ENCODE measurements at places on chromosomes 12 and 14. TPM values are rescaled to one million over a fixed set of nuclear protein-coding genes. Genes with fewer than 3 reads are reported as not detected.
A peak's percentile ranks its signal among the peaks of the same experiment; 100 is the strongest.

- H3K4me3 ChIP-seq, result no peak overlapping the region
- DNase-seq, result no peak
- H3K27ac ChIP-seq, result no peak overlapping the region
- no peaks in the 10 kb centered on the region for H3K27me3 ChIP-seq
- no peaks in the 10 kb centered on the region for H3K36me3 ChIP-seq
- H3K4me1 ChIP-seq, result no peaks in the 10 kb centered on the region
These were observed 9.9 kb downstream of the ATG14 start for GRCh38 chr14:55401751-55402150.

DNA sequence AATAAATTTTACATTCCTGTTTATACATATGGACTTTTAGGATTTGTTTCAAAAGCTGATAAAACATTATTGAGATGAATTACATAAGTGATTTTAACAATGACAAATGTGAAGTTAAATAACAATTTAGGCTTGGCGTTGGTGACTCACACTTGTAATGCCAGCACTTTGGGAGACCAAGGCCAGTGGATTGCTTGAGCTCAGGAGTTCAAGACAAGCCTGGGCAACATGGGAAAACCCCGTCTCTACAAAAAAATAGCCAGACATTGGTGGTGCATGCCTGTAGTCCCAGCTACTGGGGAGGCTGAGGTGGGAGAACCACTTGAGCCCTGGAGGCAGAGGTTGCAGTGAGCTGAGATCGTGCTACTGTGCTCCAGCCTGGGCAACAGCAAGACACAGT lies 7.4 kb downstream of the ACOT2 start:
- DNase-seq, result no peak
- no peak overlapping the region for H3K4me3 ChIP-seq
- H3K27ac ChIP-seq, result no peak overlapping the region
- no peaks in the 10 kb centered on the region for H3K27me3 ChIP-seq

DNA sequence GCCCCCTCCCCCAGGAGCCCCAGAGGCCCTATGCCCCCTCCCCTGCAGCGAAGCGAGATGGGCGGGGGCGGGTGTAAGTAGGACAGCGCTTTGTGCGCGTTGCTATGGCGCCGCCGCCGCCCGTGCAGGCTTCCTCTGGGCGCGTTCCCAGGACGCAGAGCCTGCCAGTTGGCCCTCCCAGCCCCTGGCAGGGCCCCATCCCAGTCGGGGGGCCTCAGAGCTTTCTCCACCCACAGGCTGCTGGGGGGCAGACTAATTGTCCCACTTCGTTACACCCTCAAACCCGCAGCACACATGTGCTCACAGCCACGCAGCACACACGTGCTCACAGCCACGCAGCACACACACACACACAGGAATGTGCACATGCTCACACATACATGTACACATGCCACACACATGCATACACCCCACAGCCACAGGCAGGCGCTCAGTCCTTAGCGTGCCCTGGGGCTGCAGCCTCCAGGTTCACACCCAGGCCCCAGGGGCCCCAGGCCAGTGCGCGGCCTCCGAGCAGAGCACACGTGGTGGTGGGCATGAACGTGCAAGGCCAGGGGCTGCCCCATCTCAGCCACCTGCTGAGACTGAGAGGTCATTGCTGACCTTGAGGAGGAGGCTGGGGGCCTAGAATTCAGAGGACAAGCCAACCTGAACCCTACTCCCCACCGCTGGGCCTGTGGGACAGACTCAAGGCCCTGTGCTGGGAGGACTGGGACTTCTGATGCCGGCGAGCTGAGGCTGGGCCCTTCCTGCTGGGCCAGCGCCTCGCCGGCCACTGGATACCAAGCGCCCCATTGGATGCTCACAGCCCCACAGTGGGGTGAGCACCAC lies 15.6 kb downstream of the TRMT61A start:
- H3K27me3 ChIP-seq, result no peaks in the 10 kb centered on the region
- no peak overlapping the region for H3K27ac ChIP-seq
- DNase-seq, result no peak
- H3K4me1 ChIP-seq, result peaks cover 58% of the 10 kb centered on the region
- no peaks in the 10 kb centered on the region for H3K36me3 ChIP-seq

DNA sequence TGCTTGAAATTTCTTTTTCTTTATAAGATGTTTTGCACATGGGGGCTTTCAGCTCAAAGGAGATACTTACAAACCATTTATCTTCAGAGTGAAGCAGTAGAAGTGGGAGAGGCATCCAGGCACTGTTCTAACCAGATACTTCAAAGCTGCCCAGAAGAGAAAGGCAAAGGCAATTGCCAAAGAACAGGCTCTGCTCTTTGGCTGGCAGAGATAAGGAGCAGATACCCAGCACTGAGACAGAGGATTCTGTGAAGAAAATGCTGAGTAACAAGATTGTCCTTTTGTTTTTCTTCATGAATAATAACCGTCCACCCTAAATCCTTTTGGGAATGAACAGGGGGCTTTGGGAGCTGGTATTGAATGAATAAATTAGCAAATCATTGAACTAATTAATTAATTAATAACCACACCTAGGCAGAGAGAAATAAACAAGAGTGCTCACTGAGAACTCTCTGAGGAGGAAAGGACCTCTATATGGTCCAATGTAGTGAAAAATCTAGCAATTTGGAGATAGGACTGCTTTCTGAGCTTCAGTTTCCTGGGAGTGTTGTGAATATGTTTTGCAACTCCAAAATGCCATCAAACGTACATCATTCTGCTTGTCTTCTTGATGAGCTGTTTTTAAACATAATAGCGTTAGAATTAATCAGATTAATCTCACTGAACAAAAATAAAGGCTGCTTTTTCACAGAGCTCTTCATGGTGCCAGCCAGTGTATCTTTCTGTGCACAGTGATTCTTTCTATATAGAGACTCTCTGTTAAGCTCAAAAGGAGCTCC lies 192.8 kb upstream of the AMIGO2 start:
- H3K36me3 ChIP-seq, result no peaks in the 10 kb centered on the region
- peaks cover 9% of the 10 kb centered on the region for H3K4me1 ChIP-seq

DNA sequence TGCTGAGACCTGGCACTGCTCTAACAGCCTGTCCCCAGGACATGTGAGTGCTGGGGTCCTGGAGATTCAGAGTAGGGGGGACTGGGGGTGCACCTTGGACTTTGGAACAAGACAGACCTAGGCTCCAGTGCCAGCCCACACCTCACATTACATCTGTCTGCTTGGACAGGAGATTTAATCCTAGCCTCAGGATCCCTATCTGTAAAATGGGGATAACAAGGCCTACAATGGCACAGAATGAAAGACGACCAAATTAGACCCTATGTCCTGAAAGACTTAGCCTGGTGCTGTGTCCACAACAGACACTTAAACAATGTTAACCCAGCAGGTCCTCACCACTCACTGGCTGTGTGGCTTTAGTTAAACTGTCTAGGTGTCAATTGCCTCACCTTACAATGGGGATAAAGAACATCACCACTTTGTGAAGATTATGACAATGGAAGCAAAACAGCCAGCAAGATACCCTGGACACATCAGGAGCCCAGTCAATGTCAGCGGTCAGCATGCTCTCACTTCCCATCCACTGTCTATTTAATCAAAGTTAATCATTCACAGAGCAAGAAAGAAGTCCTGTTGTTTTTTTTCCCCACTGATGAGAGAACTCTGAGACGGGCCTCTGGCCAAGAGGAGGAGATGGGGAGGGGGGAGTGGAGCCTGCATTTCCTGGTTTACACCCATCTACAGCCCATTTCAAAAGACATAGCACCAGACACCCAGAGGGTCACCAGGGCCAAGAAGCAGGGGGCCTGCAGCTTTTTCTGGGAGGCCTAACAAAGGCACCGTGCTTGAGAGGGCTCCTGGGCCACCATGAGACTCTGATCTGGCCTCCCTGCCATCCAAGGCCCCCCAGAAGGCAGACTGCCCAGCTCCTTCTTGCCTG lies 40.6 kb downstream of the ACTN1 start:
- H3K4me1 ChIP-seq, result peaks cover 46% of the 10 kb centered on the region
- no peak overlapping the region for H3K4me3 ChIP-seq
- peak overlapping the region; percentile 85 for H3K27ac ChIP-seq
- no peaks in the 10 kb centered on the region for H3K36me3 ChIP-seq

DNA sequence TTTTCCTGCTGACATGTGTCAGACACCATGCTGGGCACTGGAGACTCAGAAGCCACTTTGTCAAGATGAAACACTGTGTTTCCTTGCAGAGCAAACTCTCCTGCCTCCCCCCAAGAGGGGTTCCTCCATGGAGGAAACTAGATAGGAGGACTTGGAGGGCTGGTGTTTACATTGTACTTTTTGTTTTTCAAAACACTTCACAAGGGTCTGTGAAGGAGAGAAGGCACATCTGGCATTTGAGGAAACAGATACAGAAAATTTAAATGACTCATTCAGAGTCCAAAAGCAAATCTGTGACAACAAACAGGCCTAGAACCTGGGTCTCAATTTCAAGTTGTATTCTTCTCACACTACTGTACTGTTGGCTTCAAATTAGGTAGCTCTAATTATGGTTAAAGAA lies 6.7 kb upstream of the CDKL1 start:
- H3K4me3 ChIP-seq, result no peak overlapping the region
- H3K27me3 ChIP-seq, result no peaks in the 10 kb centered on the region
- DNase-seq, result no peak
- peaks cover 4% of the 10 kb centered on the region for H3K4me1 ChIP-seq
- H3K36me3 ChIP-seq, result no peaks in the 10 kb centered on the region

DNA sequence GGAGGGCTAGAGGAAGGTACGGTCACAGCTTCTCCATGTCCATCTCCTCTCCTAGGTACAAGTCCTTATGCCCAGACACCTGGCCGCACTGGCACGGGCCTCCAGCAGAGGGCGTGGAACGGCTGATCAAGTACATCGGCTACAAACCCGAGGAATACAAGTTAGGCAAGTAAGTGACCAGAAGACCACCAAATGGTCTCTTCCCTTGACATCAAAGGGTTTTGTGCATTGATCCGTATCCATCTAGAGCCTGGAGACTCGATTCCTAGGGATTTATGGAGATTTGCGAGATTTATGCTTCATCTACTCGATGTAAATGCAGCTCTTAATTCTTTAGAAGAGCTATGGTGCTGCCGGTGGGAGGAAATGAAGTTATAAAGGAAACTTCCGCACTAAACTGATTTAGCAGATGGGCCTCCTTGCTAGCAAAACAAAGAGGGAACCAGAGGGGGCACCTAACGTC lies 44.2 kb downstream of the KCTD10 start:
- H3K4me1 ChIP-seq, result no peaks in the 10 kb centered on the region
- H3K27ac ChIP-seq, result no peak overlapping the region
- no peak overlapping the region for H3K4me3 ChIP-seq

- no peak overlapping the region for H3K27ac ChIP-seq
- H3K4me1 ChIP-seq, result no peaks in the 10 kb centered on the region
- peak overlapping the region; percentile 34 for H3K4me3 ChIP-seq
- peaks cover 7% of the 10 kb centered on the region for H3K36me3 ChIP-seq
- H3K27me3 ChIP-seq, result no peaks in the 10 kb centered on the region
These were observed 73.0 kb downstream of the CIT start for GRCh38 chr12:119804011-119804641.

- H3K27ac ChIP-seq, result no peak overlapping the region
- H3K4me1 ChIP-seq, result peaks cover 2% of the 10 kb centered on the region
- DNase-seq, result no peak
- H3K27me3 ChIP-seq, result no peaks in the 10 kb centered on the region
These were observed 53.9 kb upstream of the STXBP6 start for GRCh38 chr14:25103820-25104219.

TBPL2 gene
- polyA plus RNA-seq, result not detected

NRIP2 gene
- polyA plus RNA-seq, result 0.22 TPM

E2F7 gene
- polyA plus RNA-seq, result 1.4 TPM
